Fibroblast of skin of left quadriceps (primary cell): ENCODE measurements at places on chromosomes 6 and 20.

DNA sequence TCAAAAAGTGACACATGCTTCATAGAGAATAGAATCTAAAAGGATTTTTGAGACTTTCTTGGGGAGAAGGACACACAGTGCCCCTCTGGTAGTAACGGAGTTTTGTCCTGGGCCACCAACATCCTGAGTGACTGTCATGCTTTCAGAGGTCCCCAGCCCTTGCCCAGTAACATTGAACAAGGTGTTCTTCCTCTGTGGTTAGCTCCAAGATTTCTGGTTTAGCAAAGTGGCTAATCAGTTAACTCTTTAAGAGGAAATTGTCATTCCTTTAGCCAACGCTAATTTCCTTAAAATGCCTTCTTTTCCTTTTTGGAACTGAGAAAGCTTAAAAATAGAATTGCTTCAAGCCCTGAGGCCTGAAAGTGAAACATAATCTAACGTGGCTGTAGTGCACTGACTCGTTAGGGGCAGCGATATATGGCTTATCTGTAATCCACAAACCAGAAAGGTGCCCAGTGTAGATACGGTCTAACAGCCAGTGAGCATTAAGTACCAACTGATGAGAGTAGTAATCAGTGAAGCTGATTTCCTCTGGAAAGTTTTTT, 7.8 kb downstream of the E2F3 start:
- DNase-seq = no peak

DNA sequence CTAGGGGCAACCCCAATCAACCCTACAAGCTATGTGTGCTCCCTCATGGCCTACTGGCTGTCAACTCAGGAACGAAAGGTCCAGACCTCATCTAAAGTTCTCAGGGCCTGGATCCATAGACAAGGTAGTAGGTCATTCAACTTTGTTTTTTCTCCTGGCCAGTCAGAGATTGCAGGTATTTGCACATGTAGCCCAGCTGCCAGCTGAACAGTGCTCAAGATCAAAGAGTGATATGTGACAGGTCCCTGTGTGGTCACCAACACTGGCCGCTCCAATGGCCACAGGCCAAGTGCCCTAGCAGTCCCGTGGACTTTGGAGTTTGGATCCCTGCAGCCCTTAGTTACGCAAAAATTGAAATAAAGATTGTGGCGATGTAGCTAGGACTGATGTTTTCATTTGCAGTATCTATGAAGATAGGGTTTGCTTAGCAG, 60.6 kb upstream of the ATXN1 start:
- no peak for DNase-seq

DNA sequence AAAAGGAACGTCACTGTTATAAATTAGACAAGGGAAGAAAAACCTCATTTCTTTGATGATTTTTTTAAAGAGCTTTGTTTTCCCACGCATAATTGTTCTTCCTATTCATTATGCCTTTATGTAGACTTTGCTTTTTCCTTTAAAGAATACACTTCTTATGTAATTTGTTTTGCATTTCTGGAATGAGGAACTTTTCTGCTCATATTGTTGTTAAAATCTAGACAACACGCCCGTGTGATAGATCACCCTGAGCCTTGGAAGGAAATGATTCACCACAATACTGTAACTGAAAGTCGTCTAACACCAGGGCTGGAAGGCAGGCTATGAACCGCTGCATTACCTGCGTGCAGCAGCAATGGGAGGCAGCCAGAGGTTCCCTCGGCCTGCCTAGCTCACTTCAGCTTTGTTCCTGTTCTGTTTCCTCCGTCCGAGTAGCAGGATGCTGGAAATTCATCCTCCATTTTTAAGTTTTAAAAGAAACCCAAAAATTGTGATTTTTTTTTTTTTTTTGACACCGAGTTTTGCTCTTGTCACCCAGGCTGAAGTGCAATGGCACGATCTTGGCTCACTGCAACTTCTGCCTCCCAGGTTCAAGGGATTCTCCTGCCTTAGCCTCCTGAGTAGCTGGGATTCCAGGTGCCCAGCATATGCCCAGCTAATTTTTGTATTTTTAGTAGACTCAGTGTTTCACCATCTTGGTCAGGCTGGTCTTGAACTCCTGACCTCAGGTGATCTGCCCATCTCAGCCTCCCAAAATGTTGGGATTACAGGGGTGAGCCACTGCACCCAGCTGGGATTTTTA, 49.6 kb upstream of the ZNF217 start:
- DNase-seq = no peak

DNA sequence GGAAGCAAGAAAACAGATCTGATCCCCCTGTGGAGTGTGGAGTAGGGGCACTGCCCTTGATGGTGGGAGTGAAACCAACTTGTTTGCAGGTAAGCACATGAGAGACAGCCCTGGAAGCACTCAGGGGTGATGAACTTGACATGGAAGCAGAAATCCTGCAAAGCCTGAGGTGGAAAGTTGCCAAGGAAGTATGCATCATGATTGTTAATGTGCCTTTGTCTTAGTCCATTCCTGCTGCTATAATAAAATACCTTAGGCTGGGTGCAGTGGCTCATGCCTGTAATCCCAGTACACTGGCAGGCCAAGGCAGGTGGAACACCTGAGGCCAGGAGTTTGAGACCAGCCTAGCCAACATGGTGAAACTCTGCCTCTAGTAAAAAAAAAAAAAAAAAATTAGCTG, 40.2 kb upstream of the IFNGR1 start:
- no peak for DNase-seq

DNA sequence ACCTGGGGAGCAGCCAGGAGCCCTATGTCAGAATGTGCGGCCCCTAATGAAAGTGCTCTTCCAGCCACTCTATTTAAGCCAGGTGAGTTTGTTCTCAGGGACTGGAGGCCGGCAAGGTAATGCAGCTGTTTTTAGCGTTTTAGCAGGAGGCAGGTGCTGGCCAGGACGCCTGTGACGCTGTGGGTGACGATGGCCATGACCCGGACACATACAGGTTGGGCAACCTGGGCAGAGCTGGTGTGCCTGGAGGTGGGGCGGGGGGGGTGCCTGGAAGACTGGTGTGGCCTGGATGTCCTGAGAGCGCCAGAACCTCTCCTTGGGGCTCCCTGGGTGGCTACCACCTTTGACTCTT, 51.7 kb downstream of the RBM38 start:
- no peak for DNase-seq

GRCh38 chr6:56620229-56620868, 22.3 kb downstream of the DST start:
- DNase-seq = no peak

DNA sequence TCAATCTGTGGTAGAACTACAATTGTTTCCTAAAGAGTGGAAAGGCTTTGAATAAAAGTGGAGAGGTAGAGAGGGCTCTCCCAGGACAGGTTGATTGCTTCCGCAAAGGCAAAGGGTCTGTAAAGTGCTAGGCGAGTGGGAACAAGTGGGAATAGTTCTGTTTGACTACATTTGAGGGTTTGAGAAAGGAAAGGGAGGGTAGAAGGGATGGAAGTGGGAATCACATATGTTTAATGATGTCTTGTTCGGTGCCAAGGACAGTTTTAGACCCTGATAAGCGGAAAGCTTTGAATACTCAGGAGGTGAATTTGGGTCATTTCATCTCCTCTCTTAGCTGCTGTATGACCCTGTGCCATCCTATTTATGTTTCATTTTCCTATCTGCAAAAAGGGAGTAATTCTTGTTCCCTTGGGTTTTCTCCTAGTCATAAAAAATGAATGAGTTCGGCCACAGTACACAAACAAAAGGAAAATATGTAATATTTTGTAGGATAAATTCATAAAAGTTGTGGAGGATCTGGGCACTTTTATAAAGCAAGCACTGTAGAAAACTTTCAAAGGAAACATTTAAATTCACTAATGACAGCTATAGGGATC, 1.7 kb upstream of the PIM1 start:
- no peak for DNase-seq

DNA sequence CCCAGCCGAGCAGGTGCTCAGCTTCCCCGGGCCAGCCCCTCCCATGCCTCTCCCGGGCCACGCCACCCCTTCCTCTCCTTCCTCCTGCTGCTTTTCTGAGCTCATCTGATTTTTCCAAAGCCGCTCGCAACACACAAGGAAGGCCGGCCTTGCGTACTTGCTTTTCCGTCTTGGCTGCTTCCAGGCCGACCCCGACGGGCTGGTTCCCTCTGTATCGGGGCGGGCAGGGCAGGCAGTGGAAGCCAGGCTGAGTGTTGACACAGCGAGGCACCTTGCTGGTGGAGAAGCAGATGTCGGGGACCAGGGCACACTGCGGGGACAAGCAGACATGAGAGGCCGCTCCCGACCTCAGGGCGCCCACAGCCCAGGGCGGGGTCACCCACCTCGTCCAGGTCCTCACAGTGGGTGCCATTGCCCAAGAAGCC, 21.1 kb downstream of the THBS2 start:
- no peak for DNase-seq

DNA sequence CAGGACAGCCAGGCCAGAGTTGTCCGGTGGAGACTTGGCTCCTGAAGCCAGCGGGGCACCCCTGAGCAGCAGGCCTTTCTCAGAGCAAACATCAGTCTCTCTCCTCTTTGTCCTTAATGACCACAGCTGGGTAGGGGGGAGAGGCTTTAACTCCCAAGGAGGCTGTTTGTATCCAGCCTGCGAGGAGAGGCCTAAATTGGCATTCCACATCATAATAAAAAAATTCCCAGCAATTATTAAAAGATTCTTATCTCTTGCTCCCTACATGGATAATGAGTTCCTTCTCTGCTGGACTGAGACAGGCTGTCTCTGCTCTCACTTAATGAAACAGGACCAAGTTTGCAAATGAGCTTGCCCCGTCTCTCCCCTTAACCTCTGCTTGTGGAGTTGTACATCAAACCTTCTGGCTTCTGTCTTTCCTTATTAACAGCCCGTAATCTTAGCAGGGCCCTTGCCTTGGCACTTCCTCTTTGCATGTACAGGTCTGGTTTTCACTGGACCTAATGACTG, 838.2 kb downstream of the MAFB start:
- no peak for DNase-seq

DNA sequence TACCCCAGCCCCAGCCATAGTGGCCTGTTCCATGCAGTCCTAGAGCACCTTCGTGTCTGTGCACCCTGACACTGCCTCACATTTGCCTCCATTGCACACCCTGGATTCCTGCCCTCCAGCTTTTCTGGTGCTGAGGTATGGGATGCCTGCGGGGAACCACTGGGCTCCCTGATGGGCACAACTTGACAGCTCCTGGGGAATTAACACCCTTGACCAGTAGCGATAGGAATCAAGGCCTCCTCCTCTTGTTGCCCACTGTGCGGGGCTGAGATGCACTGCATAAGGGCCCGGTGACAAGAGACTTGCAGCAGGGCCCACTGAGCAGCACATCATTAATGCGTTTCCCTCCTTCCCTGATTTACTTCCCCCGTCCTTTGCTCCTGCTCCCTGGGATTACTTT, 235.6 kb upstream of the MOCS1 start:
- no peak for DNase-seq

DNA sequence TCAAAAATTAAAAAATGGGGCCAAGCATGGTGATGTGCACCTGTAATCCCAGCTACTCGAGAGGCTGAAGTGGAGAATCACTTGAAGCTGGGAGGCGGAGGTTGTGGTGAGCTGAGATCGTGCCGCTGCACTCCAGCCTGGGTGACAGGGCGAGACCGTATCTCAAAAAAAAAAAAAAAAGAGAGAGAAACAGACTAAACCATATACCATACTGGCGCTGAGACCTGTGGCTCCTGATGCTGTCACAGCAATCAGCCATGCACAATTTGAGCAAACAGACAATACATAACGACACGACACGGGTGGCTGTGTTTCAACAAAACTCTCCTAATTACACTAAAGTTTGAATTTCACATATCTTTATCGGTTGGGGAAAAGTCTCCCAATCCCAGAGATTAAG, 14.9 kb upstream of the CBFA2T2 start:
- DNase-seq = no peak

DNA sequence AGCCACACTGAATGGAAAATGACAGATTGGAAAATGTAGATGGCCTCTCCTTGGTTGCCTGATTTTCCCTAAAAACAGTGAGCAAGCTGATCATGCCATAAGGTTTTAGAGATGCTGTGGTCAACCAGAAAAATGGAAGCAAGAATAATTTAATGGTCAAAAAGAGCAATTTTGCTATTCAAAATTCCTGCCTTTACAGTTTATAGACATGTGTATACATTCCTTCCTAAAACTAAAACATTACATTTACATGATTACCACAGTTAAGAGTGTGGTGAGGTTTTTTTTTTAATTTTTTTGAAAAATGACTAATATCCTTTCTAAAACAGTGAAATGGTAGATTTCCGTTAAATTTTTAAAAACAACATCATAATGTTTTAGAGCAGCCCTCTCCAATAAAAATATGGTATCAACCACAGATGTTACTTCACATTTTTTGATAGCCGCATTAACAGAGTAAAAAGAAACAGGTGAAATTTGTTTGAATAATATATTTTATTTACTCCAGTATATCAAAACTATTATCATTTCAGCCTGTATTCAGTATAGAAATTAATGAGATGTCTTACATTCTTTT, 407.0 kb upstream of the SOX4 start:
- DNase-seq = no peak

DNA sequence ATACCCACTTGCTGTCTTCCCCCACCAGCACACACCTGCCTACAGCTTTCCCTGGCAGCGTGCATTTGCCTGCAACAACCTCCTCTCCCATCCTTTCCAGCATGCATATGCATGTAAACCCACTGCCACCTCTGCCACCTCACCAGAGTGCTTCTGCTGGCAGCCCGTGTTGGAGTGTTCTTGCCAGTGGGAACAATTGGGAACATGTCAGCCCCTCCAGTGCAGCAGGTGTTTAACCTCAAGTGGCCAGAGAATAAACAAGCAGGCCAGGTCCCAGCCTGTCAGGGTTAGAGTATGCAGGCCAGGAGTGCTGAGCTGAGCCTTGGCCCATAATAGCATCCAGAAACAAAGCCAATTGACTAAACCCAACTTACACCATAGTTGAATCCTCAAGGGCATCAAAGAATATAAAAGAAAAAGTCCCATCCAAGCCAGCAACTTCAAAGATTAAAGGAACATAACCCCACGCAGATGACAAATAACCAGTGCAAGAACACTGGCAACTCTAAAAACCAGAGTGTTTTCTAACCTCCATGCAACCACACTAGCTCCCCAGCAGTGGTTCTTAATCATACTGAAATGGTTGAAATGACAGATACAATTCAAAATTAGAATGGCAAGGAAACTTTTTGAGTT, 1212.1 kb upstream of the CITED2 start:
- DNase-seq = no peak

- no peak for DNase-seq
Observed at GRCh38 chr6:89564752-89565427, 73.7 kb downstream of the LYRM2 start.
